ENCODE measurements at places on chromosomes 2 and 18.
A peak's percentile ranks its signal among the peaks of the same experiment; 100 is the strongest.

DNA sequence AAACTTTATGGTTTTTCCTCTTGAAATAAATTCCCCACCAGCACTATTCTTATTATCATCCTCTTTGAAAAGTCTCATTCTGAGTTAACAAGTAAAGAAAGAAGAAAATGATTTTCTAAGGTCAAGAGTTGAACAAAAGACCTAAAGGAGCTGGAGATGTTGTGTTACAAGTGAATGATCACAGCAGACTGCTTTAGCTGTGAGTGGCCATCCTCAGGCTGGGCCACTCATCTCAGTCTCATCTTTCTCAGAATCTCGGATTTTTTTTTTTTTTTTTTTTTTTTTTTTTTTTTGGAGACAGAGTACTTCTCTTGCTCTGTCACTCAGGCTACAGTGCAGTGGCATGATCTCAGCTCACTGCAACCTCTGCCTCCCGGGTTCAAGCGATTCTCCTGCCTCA, 133.3 kb downstream of the CDH2 start:
- no peak overlapping the region for H3K27ac ChIP-seq
- no peak for DNase-seq
- H3K36me3 ChIP-seq: peaks cover 18% of the 10 kb centered on the region
- H3K4me1 ChIP-seq: peaks cover 14% of the 10 kb centered on the region

DNA sequence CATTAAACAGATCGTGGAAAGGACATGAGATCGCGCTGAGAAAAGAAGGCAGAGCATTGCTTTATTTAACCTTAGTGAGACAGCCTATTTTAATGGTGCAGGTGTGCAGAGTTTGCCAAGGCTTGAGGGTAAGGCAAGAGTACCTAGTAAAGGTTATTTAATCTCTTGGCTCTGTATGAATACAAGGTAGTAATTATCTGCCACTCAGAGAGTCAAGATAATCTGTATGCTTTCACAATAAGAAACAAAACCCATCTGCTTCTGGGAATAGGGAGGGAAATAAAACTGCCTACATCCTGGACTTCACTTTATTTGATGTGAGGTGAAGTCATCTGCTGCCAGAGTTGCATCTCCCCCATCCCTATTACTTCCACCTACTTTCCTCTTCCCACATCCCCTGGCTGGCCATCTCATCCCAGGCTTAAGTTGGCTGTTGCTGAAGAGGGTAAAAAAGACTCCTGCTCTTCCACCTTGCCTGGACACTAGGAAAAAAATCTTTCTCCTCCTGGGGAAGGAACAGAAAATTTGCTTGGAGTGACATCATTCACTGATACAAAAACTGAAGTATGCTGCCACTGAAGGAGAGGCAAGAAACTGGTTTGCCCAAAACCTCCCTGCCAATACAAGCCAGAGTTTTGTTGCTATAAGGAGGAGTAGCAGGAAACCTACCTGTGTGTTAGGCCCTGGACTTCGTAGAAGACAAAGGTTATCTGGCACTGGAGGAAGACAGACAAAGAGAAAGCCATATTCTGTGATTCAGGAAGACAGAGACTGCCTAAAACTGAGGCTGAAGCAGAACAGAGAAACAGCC, 35.8 kb upstream of the ARHGAP25 start:
- H3K36me3 ChIP-seq: no peaks in the 10 kb centered on the region
- no peak overlapping the region for H3K4me3 ChIP-seq
- no peak for DNase-seq
- no peaks in the 10 kb centered on the region for H3K27me3 ChIP-seq

DNA sequence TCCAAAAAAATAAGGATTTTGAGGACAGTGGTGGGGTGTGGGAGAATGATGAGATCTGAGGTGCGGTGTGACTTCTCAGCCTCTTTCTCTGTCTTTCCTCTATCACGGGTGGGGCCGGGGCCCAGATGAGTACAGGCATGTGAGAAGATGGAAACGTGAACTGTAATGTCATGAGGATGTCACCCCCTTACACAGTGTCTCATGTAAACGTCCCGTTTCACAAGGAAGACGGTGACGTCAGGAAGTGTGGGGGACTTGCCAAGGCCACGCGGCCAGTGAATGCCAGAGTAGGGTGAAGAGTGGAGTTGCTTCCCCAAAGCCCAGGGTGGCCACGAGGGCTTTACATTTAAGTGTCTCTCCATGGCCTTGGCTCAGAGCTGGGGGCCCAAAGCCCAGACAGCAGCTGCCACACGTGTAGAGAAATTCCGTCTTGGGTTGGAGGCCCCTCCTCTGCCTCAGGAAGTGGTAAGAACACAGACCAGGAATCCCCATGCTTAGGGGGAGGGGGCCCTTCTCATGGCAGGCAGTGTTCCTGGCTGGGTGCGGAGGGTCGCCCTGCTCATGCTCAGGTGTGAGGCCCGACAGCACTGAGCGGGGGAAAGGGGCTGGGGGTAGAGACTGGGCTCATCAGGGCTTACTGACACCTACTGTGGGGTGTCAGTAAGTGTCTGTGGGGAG, 80.9 kb upstream of the SMAD7 start:
- H3K4me1 ChIP-seq: no peaks in the 10 kb centered on the region
- no peaks in the 10 kb centered on the region for H3K27me3 ChIP-seq
- no peak overlapping the region for H3K4me3 ChIP-seq
- no peaks in the 10 kb centered on the region for H3K36me3 ChIP-seq

DNA sequence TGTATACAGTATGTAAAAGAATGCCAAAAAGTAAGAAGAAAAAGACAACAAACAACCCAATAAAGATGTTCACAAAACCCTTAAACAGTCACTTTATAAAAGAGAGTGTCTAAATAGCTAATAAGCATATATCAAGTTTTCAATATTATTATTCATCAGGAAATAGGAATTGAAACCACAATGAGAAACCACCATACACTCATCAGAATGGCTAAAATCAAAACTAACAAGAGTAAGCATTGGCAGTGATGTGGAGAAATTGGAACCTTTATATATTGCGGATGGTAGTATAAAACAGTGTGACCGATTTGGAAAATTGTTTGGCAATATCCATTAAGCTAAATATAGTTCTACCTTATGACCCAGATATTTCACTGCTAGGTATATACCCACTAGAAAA, 20.5 kb upstream of the TGFA start:
- peaks cover 6% of the 10 kb centered on the region for H3K27me3 ChIP-seq
- DNase-seq: no peak
- no peaks in the 10 kb centered on the region for H3K4me1 ChIP-seq
- no peak overlapping the region for H3K4me3 ChIP-seq

DNA sequence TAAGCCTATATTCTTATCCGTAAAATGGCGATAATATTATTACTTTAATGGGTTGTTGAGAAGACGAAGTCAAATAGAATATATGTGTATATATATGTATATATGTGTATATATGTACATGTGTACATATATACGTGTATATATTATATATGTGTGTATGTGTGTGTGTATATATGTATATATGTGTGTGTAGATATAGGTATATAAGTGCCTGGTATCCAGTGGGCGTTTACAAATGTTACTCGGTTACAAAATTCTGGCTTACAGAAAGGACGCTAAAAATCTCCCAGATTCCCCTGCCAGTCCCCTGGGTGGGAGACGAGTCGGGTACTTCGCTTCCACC, 295 bp upstream of the MTX2 start:
- H3K4me3 ChIP-seq: peak overlapping the region; percentile 82
- H3K36me3 ChIP-seq: 0 out of 2 replicates have a peak, but pooled peaks cover 2% of the 10 kb centered on the region
- DNase-seq: no peak
- peaks cover 5% of the 10 kb centered on the region for H3K4me1 ChIP-seq
- no peaks in the 10 kb centered on the region for H3K27me3 ChIP-seq
- H3K27ac ChIP-seq: peak overlapping the region; percentile 96

- no peaks in the 10 kb centered on the region for H3K36me3 ChIP-seq
- peaks cover 7% of the 10 kb centered on the region for H3K4me1 ChIP-seq
- H3K27ac ChIP-seq: no peak overlapping the region
- no peak for DNase-seq
Measured at GRCh38 chr2:48767330-48767729, 11.8 kb upstream of the LHCGR start.

- H3K4me1 ChIP-seq: no peaks in the 10 kb centered on the region
- H3K27ac ChIP-seq: no peak overlapping the region
- H3K36me3 ChIP-seq: no peaks in the 10 kb centered on the region
- H3K27me3 ChIP-seq: no peaks in the 10 kb centered on the region
Measured at GRCh38 chr2:134461511-134461910, 207.6 kb downstream of the MGAT5 start.

DNA sequence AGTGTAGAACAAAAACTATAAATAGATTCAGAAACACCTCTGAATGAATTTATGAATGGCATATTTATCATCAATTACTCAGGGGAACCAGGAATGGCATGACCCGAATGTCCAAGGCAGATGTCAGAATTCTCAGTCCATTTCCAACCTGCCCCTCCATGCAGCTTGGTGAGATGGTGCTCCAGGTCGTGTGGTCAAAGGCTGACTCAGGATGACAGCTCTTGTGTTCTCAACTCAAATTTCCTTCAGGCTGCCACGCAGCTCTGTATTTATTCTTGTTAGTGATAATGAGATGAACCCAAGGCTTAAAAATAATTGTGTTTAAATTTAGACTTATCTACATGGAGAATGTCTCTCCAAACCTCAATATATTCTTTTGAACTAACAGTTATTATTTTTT, 146.9 kb downstream of the METTL4 start:
- no peak overlapping the region for H3K4me3 ChIP-seq
- no peaks in the 10 kb centered on the region for H3K4me1 ChIP-seq
- no peak for DNase-seq
- no peak overlapping the region for H3K27ac ChIP-seq

- no peak for DNase-seq
- no peak overlapping the region for H3K27ac ChIP-seq
- no peaks in the 10 kb centered on the region for H3K27me3 ChIP-seq
- H3K4me3 ChIP-seq: no peak overlapping the region
- no peaks in the 10 kb centered on the region for H3K4me1 ChIP-seq
Measured at GRCh38 chr2:124211461-124211860, 186.4 kb downstream of the CNTNAP5 start.

GRCh38 chr2:213057977-213058376, 93.4 kb downstream of the IKZF2 start:
- H3K4me1 ChIP-seq: no peaks in the 10 kb centered on the region
- no peaks in the 10 kb centered on the region for H3K36me3 ChIP-seq
- no peaks in the 10 kb centered on the region for H3K27me3 ChIP-seq
- H3K4me3 ChIP-seq: no peak overlapping the region

DNA sequence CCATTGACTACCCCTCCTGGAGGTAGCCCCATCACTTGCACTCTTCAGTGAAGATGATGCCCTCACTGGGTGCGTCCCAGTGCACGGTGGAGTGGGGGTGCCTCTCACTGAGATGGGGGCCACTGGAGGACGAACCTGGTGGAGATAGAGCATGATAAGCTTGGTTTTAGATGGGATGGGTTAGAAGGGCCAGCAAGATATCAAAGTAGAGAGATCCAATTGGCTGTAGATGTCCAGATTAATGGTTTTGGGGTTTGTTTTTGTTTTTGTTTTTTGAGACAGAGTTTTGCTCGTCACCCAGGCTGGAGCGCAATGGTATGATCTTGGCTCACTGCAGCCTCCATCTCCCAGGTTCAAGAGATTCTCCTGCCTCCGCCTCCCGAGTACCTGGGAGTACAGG, 28.3 kb downstream of the DPYSL5 start:
- peaks cover 28% of the 10 kb centered on the region for H3K27me3 ChIP-seq
- H3K4me1 ChIP-seq: no peaks in the 10 kb centered on the region
- H3K27ac ChIP-seq: no peak overlapping the region
- no peak overlapping the region for H3K4me3 ChIP-seq

- H3K4me1 ChIP-seq: peaks cover 24% of the 10 kb centered on the region
- H3K27me3 ChIP-seq: no peaks in the 10 kb centered on the region
- H3K4me3 ChIP-seq: no peak overlapping the region
Measured at GRCh38 chr18:76447258-76447890, 47.7 kb downstream of the ZNF516 start.

- no peaks in the 10 kb centered on the region for H3K36me3 ChIP-seq
- DNase-seq: no peak
- peak overlapping the region; percentile 65 for H3K4me3 ChIP-seq
- peak overlapping the region; percentile 98 for H3K27ac ChIP-seq
- H3K27me3 ChIP-seq: no peaks in the 10 kb centered on the region
Measured at GRCh38 chr2:32011485-32011960, 715 bp upstream of the MEMO1 start.

GRCh38 chr2:71336384-71336783, 4.8 kb downstream of the ZNF638 start:
- H3K4me3 ChIP-seq: no peak overlapping the region
- H3K27ac ChIP-seq: no peak overlapping the region
- no peaks in the 10 kb centered on the region for H3K27me3 ChIP-seq
- no peak for DNase-seq

DNA sequence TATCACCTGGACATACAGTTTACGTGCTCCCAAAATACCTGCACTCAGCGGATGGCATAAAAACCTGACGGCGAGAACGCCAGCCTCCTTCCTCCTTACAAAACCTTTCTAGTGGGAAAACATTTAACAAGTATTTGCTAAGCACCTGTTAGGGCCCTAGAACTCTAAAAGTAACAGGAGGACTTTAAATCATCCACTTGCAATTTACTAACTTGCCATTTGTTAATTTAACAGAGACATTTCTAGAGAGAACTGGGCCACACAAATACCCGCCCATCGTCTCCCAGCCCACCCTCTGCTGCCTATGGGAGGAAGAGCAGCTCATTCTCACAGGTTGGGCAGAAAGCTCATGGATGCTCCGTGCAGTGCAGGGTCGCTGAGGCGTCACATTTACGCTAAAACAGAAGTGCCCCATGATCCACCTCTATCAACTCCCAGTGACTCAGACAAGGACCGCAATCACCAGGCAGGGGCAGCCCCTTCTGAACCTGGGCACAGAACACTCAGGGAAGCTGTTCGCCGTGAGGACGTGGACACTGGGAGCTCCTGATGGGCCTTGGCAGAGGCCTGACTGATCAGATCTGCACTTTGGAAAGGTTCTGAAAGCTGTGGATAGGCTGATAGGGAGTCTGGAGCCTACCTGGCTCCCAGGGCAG, 106.9 kb downstream of the HDAC4 start:
- H3K36me3 ChIP-seq: no peaks in the 10 kb centered on the region
- no peak overlapping the region for H3K27ac ChIP-seq
- H3K27me3 ChIP-seq: no peaks in the 10 kb centered on the region
- H3K4me3 ChIP-seq: no peak overlapping the region
- H3K4me1 ChIP-seq: no peaks in the 10 kb centered on the region

- no peaks in the 10 kb centered on the region for H3K27me3 ChIP-seq
- no peaks in the 10 kb centered on the region for H3K36me3 ChIP-seq
- no peaks in the 10 kb centered on the region for H3K4me1 ChIP-seq
Measured at GRCh38 chr2:203709416-203710040, 3.1 kb downstream of the CD28 start.

DNA sequence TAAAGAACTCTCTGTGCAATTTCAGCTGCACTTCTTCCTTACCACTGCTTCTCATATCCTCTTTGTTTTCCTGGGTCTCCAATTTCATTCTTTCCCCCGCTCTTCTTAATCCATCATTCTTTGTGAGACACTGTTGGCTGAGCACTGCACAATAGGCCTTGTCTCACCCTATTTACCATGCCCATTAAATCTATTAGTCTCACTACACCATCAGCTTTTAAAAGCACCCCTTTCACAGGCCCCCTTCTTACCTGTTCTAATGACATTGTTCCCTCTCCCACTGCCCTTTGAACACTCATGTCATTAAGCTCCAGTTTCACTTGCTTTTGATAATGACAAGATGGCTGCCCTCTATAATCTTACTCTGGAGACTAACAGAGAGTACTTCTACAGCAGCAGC, 404.1 kb upstream of the ACVR2A start:
- H3K4me3 ChIP-seq: no peak overlapping the region
- DNase-seq: no peak
- H3K4me1 ChIP-seq: no peaks in the 10 kb centered on the region

All from SK-N-SH (cell line).